AG09309 (cell line): ENCODE measurements at places on chromosomes 7 and 10.

DNA sequence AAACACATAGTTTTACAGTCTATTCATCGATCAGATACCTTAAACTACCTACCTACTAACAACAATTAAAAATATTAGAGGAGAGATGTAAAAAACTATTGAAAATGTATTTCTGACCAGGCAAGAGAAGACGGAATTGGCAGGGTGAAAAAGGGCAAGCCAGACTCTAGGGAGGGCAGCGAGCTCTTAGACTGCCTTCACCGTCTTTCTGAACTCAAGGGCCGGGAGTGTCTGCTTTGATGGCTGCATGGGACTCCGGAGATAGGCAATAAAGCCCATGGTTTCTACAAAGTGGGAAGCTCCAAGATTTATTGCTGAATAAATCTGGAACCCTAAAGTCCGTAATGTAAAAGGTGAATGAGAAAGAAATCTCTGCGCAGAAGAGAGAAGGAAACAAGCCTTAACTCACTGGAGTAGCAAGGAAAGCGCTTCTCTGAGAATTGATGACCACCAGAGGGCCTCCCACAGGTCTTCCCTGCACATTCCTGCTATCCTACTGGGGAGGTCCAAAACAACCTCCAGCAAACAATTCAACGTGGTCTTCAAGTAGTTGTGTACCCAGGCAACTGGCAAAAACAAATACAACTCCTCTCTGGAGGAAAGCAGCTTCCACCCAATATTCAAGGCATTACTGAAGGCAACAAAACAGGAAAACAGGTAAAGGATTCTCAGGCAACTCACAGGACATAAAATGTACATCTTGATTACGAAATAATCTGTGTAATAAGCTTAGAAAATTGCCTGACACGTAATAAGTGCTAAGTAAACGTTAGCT is 181.3 kb downstream of the SDK1 start:
- no peak for DNase-seq

GRCh38 chr10:122316224-122316884 is 45.3 kb downstream of the BTBD16 start:
- DNase-seq, result no peak

DNA sequence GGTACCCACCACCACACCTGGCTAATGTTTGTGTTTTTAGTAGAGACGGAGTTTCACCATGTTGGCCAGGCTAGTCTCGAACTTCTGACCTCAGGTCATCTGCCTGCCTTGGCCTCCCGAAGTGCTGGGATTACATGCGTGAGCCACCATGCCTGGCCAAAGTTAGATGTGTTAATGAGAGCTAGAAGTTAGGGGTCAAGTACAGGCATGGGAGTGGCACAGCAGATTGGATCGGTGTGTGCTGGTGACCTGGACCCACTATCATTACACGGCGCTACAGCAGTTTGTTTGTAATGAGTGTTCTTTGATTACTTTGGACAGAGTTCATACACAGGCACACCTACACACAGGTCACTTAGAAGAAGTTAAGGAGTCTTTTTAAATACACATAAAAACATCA is 36.7 kb downstream of the DNAJB6 start:
- DNase-seq, result no peak

- no peak for DNase-seq
These were observed 141.4 kb upstream of the INSYN2A start for GRCh38 chr10:127337801-127338200.

GRCh38 chr7:5396542-5396941 is 27.1 kb downstream of the TNRC18 start:
- DNase-seq, result no peak

DNA sequence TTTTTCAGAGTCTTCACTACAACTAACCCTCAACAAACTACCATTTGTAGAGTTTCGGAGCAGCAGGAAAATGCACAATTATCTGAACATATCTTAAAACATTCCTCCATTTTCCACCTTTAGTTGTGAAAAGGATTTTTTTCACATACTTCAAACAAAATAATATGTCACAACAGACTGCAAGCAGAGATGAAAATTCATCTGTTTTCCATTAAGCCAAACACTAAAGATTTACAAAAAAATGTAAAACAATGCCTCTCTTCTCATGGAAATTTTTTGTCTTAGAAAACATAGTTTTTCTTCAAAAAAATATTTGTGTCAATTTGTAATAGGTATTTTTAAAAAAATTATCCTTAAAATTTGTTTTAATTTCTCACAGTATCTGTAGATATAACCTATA is 98.9 kb downstream of the ARHGAP12 start:
- DNase-seq, result no peak

GRCh38 chr7:43137811-43138210 is 25.4 kb downstream of the HECW1 start:
- peak; percentile 81 for DNase-seq

- DNase-seq, result peak; percentile 90
These were observed 1.7 kb downstream of the TRIM8 start for GRCh38 chr10:102645741-102646609.

GRCh38 chr10:125012851-125013528 is 71.1 kb downstream of the ZRANB1 start:
- no peak for DNase-seq

- DNase-seq, result no peak
These were observed 118.8 kb downstream of the JAZF1 start for GRCh38 chr7:28061824-28062196.

DNA sequence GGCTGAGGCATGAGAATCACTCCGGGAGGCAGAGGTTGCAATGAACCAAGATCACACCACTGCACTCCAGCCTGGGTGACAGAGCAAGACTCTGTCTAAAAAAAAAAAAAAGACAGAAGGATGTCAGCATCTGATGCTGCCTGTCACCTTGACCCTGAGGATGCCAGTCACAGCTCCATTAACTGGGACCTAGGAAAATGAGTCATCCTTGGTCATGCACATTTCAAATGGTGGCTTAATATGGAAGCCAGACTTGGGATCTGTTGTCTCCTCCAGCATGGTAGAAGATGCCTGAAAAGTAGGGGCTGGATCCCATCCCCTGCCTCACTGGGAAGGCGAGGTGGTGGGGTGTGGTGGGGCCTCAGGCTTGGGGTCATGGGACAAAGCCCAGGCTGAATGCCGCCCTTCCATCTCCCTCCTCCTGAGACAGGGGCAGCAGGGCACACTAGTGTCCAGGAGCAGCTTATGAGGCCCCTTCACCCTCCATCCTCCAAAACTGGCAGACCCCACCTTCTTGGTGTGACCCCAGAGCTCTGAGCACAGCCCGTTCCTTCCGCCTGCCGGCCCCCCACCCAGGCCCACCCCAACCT is 1.3 kb downstream of the NOS3 start:
- DNase-seq, result no peak

GRCh38 chr10:116270771-116271592 is 2.0 kb downstream of the GFRA1 start:
- no peak for DNase-seq

GRCh38 chr7:157949711-157950110 is 612.9 kb downstream of the DNAJB6 start:
- DNase-seq, result no peak

DNA sequence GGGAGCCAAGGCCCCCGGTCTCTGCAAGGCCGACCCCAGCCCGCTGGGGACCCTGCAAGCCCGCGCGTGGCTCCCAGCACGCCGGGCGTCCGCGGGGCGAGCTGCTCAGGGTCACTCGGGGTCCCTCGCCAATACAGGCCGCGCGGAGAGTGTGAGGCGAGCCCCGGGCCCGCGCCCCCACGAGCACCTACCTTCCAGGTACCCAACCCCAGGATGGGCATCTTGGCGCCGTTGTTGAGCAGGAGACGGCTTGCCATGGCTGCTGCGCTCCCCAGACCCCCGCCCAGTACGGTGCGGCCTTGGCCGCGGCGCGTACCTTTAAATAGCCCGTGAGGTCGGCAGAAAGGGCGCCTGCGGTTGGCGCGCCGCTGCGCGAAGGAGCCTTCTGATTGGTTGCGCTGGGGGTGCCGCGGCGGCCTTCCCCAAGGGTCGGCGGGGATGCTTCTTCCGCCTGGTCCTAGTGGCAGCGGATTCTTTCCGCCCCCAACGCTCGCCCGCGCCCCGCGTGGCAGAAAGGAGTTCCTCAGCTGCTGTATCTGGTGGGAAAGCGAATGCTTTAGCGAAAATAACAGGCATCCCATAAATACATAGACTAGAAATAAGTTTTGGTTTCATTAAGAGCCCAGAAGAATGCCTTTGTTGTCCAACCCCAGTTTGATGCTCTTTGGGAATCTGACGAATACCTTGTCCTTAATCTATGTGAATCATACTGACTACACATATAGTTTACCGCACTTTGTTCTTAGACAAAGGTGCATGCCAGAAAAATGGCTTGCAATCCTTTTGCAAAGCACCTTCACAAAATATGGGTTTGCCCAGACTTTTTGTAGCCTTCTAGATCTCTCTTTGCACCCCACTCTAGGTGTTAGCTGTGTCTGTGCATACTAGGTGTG is at the start of gene AKR1B1:
TSS of gene AKR1B1 (minus strand) at position 295 of the 893 bp plus-strand sequence. CDS start at position 257, 38 bp downstream.
- DNase-seq, result peak; percentile 64

DNA sequence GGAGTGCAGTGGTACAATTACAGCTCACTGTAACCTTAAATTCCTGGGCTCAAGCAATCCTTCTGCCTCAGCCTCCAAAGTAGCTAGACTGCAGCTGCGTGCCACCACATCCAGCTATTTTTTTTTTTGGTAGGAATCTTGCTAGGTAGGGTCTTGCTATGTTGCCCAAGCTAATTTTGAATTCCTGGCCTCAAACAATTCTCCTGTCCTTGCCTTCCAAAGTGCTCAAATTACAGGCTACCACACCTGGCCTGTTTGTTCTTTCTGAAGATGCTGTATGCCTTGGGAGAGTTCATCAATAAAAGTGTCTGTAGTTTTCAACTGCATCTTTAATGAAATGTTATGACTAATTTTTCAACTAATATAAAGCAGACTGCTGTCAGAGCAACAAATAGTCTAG is 452 bp downstream of the SAMD9 start:
- no peak for DNase-seq

DNA sequence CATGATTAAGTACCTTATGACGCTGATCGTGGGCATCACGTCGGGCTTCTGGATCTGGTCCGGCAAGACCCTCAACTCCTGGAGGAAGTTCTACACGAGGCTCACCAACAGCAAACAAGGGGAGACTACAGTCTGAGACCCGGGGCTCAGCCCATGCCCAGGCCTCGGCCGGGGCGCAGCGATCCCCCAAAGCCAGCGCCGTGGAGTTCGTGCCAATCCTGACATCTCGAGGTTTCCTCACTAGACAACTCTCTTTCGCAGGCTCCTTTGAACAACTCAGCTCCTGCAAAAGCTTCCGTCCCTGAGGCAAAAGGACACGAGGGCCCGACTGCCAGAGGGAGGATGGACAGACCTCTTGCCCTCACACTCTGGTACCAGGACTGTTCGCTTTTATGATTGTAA is 2.5 kb downstream of the FZD1 start:
- DNase-seq, result no peak

DNA sequence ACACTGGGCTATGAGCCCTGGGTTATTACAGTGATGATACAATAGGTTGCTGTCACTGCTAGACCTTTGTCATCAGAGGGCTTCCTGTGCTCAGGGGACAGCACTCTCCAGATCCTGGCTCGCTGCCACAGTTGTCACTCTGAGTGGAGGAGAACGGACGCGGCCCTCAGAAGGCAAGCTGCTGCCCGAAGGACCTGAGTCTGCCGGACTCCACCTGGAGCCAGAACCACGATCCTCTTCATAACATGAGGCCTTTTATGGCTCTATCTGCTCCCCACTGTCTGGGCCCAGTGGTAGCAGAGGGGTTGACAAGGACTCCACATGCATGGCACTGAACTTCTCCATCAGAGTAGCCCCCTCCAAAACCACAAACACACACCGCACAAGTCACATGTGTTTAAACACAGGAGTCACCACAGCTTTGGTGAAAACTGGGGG is 94.7 kb upstream of the EFCAB10 start:
- DNase-seq, result no peak

DNA sequence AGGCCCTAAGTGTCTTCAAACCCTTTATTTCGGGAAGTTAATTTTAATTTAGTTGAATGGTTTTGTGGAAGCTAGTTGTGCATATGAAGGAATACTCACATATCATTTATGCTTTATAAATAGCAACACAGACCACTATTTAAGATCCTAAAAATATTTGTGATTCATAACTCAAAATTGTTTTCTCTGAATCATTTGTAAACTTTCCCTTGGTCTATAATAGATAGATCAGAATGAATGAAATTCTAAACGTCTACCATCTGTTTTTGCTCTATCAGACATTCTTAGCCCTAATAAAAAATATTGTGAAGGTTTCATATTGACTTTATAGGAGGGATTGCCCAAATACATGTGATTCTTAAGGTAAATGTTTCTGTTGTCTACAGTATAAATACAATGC is 43.5 kb downstream of the LOXL4 start:
- DNase-seq, result no peak

DNA sequence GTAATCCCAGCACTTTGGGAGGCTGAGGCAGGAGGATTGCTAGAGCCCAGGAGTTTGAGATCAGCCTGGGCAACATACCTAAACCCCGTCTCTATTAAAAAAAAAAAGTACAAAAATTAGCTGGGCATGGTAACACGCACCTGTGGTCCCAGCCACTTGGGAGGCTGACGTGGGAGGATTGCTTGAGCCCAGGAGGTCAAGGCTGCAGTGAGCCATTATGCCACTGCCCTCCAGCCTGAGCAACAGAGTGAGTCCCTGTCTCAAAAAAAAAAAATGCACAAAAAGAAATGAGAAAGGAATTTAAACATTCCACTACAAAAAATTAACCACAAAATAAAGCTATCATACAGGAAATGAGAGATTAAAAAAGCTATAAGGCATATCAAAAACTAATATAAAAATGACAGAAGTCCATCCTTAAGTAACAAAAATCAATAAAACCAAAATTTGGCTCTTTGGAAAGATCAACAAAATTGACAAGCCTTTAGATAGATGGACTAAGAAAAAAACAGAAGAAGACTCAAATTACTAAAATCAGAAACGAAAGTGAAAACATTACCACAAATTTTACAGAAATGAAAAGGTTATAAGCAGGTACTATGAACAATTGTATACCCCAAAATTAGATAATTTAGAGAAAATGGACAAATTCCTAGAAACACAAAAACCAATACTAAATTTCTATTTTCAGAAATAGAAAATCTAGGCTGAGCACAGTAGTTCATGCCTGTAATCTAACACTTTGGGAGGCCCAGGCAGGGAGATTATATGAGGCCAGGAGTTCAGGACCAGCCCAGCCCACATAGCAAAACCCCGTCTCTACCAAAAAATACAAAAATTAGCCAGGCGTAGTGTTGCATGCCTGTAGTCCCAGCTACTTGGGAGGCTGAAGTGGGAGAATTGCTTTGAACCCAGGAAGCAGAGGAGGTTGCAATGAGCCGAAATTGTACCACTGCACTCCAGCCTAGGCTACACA is 42.4 kb upstream of the NANOS1 start:
- DNase-seq, result no peak

- DNase-seq, result no peak
These were observed 118.6 kb upstream of the PRSS58 start for GRCh38 chr7:142376356-142376997.

DNA sequence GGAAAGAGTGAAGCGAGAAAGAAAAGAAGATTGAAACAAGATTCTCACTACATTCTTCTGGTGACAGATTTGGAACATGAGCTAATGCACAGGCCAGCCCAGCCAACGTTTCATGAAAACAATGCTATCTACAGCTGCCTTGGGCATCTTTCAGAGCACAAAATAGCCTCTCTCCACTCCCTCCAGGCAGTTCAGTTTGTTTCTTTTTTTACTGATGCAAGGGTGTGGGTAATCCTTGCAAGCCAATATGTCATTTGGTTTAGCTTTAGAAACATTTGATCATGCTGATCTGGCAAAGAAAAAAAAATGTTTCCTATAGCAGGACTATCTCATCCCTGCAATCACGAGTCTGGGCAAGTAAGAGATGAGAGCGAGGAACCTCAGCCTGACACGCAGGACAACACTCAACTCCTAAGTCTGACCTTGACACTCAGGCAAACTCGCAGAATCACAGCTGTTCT is 35.9 kb downstream of the SVIL start:
- DNase-seq, result peak; percentile 42

- no peak for DNase-seq
These were observed 73.2 kb downstream of the GRID1 start for GRCh38 chr10:86293396-86293791.
